ENCODE measurements at places on chromosomes 7 and 10. TPM values are rescaled to one million over a fixed set of nuclear protein-coding genes. Genes with fewer than 3 reads are reported as not detected.

- DNase-seq, result no peak
Measured at GRCh38 chr10:58293989-58294388, 25.0 kb downstream of the CISD1 start.

DNA sequence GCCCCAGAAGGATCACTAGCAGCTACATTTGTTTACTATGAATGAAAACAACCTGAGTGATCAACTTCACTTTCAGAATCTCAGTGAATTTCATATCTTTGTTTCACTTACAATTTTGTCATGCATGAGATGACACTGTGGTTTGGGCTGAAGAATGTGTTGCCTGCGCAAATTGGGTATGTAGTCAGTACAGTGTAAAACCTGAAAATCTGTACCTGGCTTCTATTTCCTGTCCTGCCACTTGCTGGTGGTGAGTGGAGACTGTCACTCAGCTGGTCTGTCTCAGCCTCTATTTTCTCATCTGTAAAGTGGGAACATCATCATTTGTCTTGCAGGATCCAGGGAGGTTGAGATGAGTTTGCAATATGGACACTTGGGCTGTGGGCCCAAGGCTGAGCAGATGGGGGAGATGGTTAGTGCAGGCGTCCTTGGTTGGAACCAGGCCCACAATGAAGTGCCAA lies 118.0 kb downstream of the WDFY4 start:
- no peak for DNase-seq

DNA sequence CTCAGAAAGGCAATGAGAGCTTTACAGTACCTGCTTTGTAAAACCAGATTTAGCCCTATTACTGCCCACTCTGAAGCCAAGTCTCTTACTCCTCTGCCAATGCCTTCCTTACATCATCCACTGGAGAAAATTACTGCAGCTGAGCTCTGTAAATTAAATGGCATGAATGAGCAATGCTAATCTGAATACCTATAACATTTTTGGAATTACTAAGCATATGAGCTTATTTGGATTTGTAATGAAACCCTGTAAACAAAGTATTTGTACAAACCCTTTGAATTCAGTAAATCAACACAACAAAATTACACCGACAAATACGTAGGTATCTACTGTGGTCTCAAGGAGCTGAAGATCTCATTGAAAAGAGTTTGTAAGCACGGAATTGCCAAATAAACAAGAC lies 12.1 kb upstream of the CCNY start:
- no peak for DNase-seq

DNA sequence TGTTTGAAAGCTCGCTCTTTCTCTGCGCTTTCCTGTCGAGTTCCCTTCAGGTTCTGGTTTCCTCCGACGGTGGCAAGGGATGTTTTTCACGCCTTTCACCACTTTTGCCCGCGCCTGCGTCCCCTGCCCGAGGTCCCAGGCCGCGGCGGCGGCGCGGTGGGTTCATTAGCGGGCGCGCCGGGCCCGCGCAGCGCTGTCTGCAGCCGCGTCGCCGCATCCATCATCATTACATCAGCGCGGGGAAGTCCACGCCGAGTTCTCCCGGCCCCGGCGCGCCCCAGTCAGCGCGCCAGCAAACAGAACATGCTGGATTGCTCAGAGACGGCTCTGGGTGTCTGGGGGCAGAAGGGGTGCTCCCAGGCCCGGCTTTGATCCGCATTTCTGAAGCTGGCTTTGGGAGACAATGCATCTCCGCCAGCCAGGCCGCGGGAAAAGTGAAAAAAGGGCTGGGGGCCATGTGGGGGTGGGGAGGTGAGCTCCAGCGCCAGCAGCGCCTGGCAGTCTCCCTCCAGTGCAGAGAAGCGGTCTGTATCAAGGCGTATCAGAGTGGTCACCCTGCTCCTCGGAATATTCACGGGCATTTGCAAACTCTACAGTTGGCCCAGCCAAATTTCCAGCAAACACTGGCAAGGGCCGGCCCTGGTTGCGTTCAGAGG lies 8.9 kb downstream of the GLI3 start:
- DNase-seq, result no peak

DNA sequence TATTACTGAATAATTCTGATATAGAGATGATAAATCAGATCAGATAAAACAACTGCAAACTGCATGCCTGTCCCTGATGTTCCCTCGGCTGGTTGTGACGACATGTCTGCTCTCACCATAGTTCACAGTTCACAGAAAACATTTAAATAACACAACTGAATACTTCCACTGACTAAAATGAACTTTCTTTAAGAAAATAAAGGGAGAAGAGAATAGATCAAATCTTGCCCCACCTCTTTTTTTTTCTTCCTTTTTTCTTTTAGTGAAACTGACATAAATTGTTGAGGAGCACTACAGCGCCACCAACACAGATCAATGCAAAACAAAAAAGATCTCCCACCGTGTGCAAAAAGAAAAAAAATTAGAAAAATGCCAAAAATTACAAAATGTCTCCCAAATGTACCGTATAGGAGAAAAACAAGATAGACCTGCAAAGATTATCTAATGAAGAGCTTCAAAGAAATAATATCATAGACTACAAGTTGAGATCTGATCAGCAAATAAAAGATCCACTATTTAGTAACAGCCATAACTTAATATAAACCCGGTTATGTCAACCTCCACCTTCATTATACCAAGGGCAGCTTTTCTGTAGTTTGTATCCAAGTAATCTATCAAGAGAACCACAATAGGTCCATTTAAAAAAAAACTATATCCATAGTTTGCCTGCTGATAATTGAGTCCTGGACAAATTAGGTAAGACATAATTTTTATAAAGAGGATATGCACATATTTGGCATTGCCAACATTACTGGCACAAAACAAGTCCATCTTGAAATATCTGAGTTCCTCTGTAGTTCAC lies 30.7 kb upstream of the EPC1 start:
- DNase-seq, result peak; percentile 76

DNA sequence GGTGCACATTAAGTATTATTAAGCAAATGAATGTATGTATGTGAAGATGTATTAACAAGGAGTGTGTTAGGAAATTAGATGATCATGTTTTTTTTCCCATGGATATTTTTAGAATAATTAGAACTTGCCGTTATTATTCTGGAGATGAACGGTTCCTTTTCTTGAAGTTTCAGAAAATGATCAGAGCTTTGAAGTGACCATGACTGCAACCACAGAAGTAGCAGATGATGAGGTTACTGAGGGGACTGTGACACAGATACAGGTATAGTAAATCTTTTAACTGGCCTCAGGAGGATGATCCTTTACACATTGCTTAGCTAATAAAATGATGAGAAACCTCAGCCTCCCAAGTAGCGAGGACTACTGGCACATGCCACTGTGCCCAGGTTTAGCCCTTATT lies 18.6 kb downstream of the DMTF1 start:
- no peak for DNase-seq

- no peak for DNase-seq
Measured at GRCh38 chr7:15403751-15404150, 158.1 kb downstream of the AGMO start.

- DNase-seq, result no peak
Measured at GRCh38 chr10:107371801-107372200, 207.3 kb upstream of the SORCS1 start.

GRCh38 chr10:17649836-17650235 lies 5.9 kb downstream of the STAM start:
- DNase-seq, result no peak

GRCh38 chr10:25261558-25261957 lies 86.8 kb downstream of the GPR158 start:
- no peak for DNase-seq

GRCh38 chr10:121495719-121496118 lies 102.5 kb downstream of the FGFR2 start:
- DNase-seq, result no peak

GRCh38 chr7:145696071-145696470 lies 420.5 kb upstream of the CNTNAP2 start:
- DNase-seq, result no peak

GRCh38 chr7:144437370-144438191 lies 34.1 kb upstream of the NOBOX start:
- DNase-seq, result peak; percentile 55

- DNase-seq, result no peak
Measured at GRCh38 chr10:124447751-124448466, 1.9 kb downstream of the NKX1-2 start.

GRCh38 chr10:35942057-35942456 lies 300.0 kb upstream of the FZD8 start:
- no peak for DNase-seq

DNA sequence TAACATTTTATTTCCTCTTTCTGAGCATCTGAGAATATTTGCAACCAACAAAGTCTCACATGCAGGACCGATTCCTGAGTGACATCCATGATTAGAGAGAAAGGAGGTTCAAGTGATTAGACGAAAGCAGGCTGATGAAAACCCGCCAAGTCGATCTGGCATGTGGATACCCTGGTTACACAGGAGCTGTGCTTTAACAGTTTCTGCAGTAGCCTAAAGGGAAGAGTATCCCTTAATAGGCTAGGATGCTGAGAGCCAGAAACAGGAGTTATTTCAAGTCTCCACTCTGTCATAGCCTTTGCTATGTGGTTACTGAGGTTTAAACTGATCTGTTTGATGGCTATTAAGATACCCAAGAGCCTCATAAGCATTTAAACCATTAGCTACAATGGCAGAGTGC lies 82.5 kb downstream of the PRKCQ start:
- no peak for DNase-seq

GRCh38 chr10:120011359-120012130 lies 119.0 kb downstream of the SEC23IP start:
- DNase-seq, result no peak

GRCh38 chr7:120089968-120090367 lies 183.0 kb upstream of the KCND2 start:
- no peak for DNase-seq

DNA sequence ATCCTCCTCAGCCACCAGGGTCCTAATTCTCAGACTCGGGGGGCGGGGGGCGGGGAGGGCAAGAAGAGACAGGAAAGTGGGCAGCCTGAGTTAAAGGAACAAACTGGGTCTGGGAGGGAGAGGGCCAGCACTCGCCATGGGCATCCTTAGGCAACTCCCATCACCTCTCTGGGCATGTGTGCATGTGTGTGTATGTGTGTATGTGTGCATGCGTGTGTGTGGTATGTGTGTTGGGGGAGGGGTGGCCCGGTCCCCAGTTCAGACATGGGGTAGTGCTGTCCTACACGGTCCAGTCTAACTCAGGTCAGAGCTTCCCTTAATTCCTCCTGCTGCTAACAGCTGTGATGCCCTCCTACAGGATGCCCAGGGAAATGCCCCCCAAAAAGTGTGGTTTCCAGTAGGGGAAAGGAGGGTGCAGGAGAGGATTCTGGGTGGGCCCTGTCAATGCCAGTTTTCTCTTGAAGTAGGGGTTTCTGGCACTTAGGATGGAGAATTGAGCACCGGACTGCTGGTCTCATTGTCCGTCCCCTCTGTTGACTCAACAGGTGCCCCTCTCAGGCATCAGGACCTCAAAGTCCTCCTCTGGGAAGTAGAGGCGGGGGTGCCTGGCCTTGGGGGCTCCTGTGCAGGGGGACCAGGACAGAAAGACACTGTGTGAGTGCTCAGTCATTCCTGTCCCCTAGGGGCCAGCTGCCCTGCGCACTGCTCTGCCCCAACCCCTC lies 15.1 kb upstream of the ZMIZ1 start:
- DNase-seq, result no peak

DNA sequence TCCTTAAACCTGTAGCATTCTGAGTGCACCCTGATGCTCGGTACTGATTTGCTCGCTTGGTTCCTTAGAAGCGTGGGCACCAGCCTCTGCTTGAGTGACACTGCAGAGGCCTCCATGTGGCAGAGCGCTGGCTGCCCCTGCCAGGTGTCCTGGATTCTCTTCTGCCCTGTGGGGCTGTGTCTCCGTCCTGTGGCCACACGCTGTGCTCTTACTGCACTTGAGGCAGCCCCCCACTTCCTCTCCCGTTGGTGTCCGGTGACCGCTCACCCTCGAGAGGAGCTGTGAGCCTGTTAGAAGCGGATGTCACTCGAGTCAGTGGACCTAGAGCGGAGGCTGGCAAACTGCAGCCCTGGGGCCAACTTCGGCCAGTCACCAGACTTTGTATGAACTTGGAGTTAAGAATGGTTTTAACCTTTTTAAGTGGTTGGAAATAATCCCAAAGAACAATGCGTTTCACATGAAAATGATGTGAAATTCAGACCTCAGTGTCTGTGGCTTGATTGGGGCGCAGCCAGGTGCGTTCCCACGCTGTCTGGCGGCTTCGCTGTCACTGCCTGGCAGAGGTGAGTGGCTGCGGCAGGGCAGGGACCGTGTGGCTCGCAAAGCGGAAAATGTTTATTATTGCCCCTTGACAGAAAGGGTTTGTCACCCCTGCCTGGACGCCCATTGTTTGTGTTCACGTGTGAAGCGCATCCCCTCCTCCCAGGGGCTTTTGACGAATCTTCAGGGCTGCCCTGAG lies 114.6 kb downstream of the CYTH3 start:
- DNase-seq, result no peak

GRCh38 chr7:11946794-11947193 lies 114.8 kb upstream of the THSD7A start:
- DNase-seq, result no peak

DNA sequence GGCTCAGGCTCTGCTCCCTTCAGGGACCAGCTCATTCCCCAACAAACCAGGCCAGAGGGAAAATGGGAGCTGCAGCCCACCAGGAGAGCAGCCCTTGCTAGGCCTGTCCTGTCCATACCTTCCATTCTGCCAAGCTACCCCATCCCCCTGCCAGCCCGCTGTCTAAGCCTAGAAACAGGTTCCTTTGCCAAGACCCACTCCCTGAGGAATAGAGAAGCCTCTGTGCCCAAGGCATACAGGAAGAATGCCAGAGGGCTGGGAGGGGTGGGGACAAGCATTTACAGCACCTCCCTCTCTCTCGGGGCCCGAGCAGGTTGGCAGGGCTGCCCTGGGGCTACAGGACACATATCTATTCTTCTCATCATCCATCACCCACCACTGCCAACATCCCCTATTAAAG lies 178.3 kb downstream of the GRID1 start:
- DNase-seq, result no peak

Gene AGMO
- total RNA-seq, result 1.1 TPM

Gene ITGA8
- 62.2 TPM for total RNA-seq

Gene TMEM213
- total RNA-seq, result not detected

Gene DUSP5
- 8.5 TPM for total RNA-seq

Gene ABCB1
- total RNA-seq, result 2.4 TPM

Gene STX1A
- 9.0 TPM for total RNA-seq

Gene ZPBP
- total RNA-seq, result 0.21 TPM

Gene GDF10
- total RNA-seq, result 7.8 TPM

Gene POM121
- 7.2 TPM for total RNA-seq

Gene FAM20C
- total RNA-seq, result 13.3 TPM

Gene GPR141
- 3.1 TPM for total RNA-seq

Gene NUDCD3
- 35.9 TPM for total RNA-seq

Gene AKR1D1
- total RNA-seq, result not detected

Gene EFCAB10
- not detected for total RNA-seq

Gene MYH16
- not detected for total RNA-seq

Gene CD36
- 399 TPM for total RNA-seq

Gene PLCE1
- 38.1 TPM for total RNA-seq

Measured in urinary bladder (tissue), 4 donors.